ENCODE measurements at places on chromosomes 6 and 20.

DNA sequence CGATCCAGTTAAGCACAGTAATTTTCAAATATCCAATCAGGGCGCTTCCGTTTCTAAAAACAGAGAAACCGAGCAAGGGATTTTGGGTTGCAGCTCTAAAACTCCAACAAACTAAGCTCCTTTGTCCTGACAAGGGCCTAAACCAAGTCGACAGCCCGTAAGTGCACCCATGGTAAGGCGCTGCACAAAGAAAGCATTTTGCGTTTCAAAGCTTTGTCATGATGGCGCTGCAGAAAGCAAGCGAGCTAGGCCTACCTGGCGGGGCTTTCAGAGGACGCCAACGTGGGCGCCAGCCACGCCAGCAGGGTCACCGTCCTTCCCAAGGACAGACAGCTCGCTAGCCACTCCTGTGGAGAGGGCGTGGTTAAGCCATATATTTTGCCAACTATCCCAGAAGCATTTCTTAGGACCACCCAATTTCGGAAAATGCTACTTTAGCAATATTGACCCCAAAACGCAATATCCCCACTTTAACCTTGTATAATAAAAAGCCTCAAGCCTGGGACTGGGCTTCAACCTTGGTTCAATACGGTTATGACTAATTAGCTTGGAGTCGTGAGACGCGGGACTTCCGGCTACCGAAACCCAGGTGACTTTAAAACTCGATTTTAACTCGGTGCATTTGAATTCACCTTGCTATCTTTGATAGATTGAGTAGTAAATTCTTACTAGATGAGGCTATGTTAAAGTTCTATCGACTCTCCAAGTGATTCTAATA is 53.8 kb downstream of the TRIM38 start:
- DNase-seq, result no peak

GRCh38 chr6:87660226-87660911 is 41.7 kb downstream of the AKIRIN2 start:
- DNase-seq, result no peak

DNA sequence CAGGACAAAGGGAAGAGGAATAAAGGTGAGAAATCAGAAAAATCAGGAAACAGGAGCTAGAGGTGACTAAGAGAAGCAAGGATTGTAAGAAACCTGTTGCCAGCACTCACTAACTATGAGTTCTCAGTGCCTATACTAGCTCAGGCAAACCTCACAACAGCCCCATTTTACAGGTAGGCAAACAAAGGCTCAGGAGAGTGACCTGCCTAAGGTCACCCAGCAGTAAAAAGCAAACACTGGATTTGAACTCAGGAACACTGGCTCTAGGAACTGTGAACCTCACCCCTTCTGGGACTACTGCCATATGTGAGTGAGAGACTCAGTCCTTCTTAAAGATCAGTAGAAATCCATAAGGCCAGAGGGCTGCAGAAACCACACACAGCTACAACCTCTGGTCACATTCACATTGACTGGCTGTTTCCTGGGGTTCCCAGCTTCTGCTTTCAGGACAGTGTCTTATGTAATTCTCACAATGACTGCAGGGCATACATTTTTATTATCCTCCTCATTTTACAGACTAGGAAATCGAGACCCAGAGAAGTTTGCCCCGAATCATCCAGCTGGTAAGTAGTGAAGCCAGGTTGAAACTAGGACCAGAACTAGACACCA is 80.7 kb upstream of the MAFB start:
- DNase-seq, result no peak

- DNase-seq, result no peak
These were observed 188.2 kb downstream of the ERMARD start for GRCh38 chr6:169939554-169940164.

- DNase-seq, result no peak
These were observed 125.2 kb downstream of the HIVEP2 start for GRCh38 chr6:142819603-142820337.

DNA sequence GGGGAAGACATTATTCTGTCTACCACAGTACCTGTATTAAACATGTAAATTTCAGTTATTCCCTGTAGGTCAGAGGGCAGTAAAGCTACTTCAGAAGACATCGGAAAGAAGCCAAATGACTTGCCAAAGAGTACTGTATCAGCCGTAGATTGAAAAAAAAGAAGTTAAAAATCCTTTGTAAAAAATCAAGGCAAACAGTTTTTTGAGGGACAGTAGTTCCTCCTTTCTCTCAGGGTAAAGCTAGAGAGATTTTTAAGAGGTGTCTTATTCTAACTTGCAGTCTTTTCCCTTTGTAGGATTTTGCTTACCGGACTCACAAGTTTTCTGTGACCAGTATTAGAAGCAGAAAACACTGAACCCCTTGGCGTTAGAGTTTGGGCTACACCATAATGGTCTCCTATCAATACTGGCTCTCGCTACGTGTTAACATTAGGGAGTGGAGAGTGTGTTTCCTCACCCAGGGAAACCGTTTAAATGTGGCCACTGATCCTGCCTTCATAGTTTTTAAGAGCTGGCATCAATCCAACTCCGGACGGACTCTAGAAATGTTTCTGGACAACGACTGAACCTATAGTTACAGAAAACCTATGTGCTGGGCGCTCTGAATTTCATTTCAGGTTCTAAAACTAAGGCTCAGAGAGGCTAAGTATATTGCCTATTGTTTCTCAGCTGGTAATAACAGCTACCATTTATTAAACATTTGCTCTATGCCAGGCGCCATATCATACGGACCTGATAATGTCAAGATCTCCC is 1.3 kb upstream of the ASXL1 start:
- DNase-seq, result no peak

DNA sequence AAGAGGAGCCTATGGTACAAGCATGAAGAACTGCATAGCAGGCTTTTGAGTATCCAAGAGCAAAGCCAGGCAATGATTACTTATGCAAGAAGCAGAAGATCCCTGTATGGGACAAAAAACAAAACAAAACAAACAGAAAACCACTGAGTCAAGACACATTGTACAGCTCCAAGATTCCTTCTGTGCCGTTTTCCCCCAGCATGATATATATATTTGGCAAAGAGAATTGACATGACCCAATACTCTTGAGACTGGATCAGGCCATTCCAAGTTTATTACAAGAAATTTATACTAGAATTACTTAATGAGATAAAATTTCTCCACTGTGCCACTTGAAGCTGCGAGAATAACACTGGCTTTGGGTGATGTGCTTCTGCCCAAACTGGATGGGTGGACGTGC is 65.5 kb downstream of the TRMT11 start:
- no peak for DNase-seq

DNA sequence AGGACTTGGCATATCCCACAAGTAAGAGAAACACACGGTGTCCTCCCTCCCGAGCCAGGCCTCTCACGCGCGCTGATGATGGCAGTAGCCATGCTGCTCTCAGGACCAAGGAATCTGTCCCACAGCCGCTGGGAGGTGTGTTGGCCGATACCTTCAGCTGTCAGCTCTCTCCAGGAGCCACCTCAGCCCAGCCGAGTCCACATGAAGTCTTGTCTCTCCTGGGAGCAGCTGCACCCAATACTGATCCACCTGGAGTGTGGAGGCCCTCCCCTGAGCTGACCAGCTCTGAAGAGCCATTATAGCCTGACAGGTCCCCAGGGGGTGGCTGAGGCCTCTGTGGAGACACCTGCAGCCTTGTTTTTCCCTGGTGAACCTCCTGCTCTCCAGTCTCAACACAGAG is 23.8 kb upstream of the NXT1 start:
- no peak for DNase-seq

DNA sequence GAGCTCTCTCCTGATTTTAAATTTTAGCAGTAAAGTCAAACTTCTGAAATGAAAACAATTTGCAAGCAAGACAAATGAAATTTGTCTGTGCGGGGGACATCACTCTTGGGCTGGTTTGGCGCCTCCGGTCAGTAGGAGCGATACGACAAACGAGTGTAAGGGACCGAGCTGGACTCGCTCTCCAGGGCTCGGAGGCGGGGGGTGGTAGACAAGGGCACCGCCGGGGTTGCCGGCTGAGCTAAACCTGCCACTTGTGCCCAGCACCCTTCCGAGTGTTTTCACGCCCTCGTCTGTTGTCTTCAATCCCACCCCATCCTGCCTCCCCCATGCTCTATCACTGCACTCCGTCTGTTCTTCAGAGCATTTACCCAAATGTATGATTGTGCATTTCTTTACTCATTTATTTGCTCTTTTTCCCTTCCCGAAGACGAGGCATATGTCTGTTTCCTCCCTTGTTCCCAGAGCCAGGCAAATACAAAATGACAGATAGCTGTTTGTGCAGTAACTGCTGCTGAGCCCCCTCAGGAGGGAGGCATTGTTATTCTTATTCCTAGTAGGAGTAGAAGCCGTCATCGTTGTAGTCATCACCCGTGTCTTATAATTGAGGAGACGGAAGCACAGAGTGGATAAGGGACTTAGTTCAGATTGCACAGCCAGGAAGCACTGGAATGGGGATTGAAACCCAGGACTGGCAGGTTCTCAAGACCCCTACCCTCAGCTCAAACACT is 62.8 kb upstream of the APCDD1L start:
- no peak for DNase-seq

DNA sequence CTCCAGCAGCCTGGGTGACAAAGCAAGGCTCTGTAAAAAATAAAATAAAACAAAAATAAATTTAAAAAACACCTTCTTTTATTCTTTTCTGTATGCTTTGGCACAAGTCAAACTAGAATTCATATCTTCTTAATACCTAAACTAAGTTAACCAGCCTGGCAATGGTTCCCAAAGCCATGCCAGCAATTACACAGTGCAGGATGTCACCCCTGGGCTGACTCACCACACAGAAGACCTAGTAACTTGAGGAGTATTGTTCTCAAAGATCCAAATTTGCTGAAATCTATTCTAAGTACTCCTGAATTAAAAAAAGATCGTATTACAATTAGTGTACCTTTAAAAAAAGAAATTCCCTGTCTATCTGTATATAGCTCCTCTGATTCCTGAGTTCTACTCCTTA is 162.7 kb upstream of the SGK1 start:
- no peak for DNase-seq

DNA sequence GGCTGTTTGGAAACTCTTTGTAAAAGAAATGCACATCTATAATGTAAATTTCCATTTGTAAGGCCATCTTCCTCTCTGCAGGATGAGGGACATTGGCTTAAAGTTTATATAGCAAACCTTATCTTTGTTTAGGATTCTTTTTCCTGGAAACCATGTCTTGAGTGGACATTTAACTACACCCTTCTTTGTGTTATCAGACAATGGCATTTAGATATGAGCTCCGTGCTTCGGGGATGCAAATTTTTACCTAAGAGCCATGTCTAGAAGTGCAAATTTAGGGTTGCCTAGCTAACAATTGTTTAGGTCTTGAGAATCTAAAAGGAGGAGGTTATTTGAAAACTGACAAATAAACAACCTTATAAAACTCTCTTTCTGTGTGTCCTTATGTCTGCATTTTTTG is 623.8 kb downstream of the MMUT start:
- DNase-seq, result no peak

DNA sequence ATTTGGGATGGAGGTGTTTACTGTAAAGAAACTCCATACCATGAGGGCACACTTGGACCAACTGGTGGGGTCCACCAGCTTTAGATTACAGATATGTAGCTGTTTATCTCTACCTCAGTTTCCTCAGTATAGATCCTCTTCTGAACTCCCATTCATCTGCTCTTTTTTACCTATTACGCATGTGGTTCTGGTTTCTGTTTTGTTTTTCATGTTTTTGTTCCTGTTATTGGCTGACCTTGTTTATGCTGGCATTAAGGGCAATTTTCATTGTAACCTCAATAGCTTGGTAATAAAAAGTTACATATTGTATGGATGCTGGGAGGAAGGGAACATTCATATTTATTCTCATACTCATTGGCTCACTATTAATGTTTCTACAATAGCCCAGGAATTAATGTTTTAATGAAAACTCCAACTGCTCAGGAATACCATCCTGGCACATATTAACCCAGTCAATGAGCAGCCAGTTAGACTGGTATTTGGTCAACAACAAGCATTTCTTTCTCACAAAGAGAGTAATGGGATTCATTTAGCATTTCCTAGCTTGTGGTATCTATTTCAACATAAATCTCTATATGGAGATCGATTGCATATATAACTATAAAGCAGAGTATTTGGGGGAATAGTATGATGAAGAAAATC is 83.8 kb upstream of the FAM184A start:
- no peak for DNase-seq

DNA sequence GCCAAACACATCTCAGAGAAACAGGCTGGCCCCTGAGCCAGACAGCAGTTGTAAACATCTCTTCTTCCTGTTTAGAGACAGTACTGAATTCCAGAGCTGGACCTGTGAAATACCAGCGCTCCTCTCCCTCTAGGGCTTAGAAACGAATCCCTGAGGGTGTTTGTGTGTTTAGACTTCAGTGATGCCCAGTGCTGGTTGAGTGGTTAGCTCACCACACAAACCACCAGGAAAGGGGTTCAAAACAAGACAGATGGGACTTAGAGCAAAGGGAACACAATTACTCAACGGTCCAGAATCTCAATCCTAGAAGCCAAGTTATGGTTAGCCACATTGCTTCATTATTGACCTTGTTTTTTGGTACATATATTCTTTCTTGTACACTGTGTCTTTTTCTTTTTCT is 108.7 kb upstream of the TMEM170B start:
- no peak for DNase-seq

GRCh38 chr6:137261761-137262160 is 42.6 kb upstream of the IFNGR1 start:
- no peak for DNase-seq

DNA sequence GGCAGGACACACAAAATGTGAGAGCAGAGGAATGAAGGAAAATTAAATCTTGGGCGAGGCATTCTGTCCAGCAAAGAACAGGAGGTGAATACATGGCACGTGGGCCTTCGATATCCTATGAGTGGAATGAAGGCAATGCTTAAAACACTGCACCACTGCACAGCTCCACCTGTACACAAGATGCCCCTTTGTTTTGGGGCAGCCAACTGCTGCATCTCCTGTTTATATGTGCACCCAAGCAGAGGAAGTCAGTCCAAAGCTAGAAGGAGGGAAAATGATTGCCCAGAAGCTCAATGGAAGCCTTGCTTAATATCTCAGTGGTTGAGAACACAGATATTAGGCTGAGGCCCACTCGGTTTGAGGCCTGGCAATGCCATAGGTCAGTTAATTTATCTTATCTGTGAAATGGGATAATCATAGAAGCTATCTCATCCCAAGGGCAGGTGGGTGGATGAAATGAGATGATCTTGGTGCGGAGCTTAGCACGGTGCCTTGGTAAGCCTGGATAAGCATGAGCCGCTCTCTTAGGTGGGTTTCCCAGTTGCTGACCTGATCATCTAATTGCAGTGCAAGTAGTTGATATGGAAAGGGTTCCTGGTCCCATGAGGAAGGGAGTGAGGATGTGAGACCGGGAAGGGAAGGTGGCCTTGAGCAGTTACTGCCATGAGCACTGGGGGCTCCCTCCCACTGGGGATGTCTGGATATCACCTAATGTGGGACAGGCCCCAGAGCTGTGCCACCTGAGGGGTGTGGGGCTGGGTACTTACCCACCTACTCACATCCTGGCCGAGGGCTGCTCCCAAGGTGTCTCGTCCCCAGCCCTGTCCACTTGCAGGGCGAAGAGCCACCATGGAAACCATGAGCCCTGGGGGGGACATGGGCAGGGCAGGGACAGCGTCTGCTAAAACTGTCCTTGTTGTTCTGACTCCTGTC is 9.9 kb downstream of the BANF2 start:
- DNase-seq, result no peak

All from NCI-H1105 (cell line).